ENCODE measurements at places on chromosomes 6 and 20. TPM values are rescaled to one million over a fixed set of nuclear protein-coding genes. Genes with fewer than 3 reads are reported as not detected.

Gene LST1
- polyA plus RNA-seq: not detected

DNA sequence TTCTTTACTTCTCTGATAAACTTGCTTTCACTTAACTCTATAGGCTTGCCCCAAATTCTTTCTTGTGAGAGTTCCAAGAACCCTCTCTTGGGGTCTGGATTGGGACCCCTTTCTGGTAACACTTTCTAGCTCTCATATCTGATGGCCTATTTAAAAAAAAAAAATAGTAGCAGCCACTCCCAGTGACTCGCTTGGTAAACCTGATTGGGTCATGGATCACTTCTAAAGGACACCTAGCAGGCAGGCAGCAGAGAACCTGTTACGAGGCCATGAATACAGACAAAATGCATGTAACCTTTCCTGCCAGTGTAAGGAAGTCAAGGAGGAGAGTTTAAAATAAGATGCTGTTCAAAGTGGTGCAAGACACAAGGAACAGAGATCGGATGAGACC, 9.1 kb upstream of the SERPINB6 start:
- no peaks in the 10 kb centered on the region for H3K27me3 ChIP-seq
- H3K36me3 ChIP-seq: no peaks in the 10 kb centered on the region
- DNase-seq: no peak
- no peak overlapping the region for H3K4me3 ChIP-seq
- H3K4me1 ChIP-seq: peaks cover 38% of the 10 kb centered on the region

GRCh38 chr20:31803552-31804291, 15.4 kb upstream of the MYLK2 start:
- no peak for DNase-seq
- no peaks in the 10 kb centered on the region for H3K27me3 ChIP-seq
- H3K4me3 ChIP-seq: no peak overlapping the region
- H3K36me3 ChIP-seq: no peaks in the 10 kb centered on the region
- no peak overlapping the region for H3K27ac ChIP-seq

DNA sequence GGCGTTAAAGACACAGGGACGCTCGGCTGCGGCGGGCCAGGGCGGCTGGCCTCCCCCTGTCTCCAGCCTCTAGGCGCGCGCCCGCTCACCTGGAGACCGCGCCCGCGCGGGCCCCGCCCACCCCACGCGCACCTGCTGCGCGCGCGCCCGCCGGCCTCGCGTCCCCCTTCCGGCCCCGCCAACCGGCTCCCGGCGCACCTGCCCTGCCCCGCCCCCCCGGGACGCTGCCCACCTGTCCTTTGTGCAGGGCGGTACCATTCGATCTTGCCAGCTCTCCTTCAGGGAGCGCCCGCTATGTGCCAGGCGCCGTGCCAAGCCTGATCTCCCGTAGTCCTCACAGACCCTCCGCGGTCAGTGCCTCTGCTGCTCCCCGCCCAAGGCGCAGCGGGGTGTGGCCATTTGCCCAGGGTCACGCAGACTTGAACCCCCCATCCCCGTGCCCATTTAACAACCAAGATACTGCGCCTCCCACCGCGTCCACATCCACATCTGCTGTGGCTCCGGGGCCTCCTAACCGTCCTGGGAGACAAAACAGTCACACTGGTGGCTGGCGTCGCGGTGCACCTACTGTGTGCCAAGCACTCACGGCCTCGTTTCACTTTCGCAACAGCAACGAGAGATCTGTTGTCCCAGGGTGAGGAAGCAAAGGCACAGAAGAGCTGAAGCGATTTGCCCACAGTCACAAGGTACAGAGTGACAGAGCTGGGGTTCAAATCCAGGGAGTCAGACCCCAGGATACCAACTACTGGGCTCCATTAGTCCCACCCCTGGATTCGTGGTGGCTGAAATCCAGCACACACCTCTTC, 48.1 kb downstream of the NOL4L start:
- 0 out of 2 replicates have a peak overlapping the region, but pooled peaks have one; percentile 29 for H3K4me3 ChIP-seq
- H3K27me3 ChIP-seq: no peaks in the 10 kb centered on the region
- no peaks in the 10 kb centered on the region for H3K36me3 ChIP-seq
- H3K4me1 ChIP-seq: no peaks in the 10 kb centered on the region

DNA sequence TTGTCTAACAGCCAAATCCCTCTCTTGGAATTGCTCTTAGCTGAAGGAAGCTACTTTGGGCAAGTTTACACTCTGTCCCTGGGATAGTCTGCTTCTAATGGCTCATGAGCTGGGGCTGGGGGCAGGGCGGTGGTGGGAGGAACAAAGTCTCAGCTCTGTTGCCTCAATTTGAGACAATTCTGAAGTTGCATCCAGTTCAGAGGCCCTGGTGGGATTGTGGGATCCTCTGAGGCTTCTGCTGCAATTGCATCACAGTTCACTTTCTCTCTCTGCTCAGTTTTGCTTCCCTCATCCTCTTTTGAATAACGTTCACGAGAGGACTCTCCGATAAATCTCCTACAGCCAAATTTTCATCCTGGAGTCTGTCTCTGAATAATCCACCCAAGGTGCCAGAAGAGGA, 440.6 kb upstream of the SLC35B3 start:
- H3K27ac ChIP-seq: no peak overlapping the region
- no peaks in the 10 kb centered on the region for H3K27me3 ChIP-seq
- no peak overlapping the region for H3K4me3 ChIP-seq
- H3K4me1 ChIP-seq: no peaks in the 10 kb centered on the region
- H3K36me3 ChIP-seq: no peaks in the 10 kb centered on the region

Gene PTCHD4
- polyA plus RNA-seq: 1.2 TPM

GRCh38 chr6:42891199-42891722, 11.8 kb downstream of the RPL7L1 start:
- peaks cover 13% of the 10 kb centered on the region for H3K4me1 ChIP-seq
- peak overlapping the region; percentile 94 for H3K27ac ChIP-seq
- H3K4me3 ChIP-seq: peak overlapping the region; percentile 86
- no peaks in the 10 kb centered on the region for H3K27me3 ChIP-seq
- DNase-seq: no peak

Gene DYNLT2
- polyA plus RNA-seq: 0.51 TPM

- no peak overlapping the region for H3K4me3 ChIP-seq
- no peak overlapping the region for H3K27ac ChIP-seq
- H3K27me3 ChIP-seq: no peaks in the 10 kb centered on the region
- H3K36me3 ChIP-seq: peaks cover 4% of the 10 kb centered on the region
These were observed 28.7 kb upstream of the PI16 start for GRCh38 chr6:36925809-36926208.

DNA sequence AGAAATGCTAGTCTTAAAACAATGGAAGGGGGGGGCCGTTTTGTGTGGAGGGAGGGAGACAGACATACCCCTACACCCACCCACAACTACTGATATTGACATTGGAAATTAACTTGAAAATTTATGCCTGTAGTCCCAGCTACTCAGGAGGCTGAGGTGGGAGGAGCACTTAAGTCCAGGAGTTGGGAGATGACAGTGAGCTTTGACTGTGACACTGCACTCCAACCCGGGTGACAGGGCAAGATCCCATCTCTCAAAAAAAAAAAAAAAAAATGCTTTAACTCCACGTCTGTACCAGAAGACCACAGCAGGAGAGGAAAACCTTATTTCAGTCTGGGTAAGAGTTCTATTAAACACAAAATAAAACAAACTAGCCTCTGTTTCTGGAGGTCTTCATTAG, 2.2 kb downstream of the TBC1D20 start:
- H3K4me3 ChIP-seq: peak overlapping the region; percentile 94
- H3K4me1 ChIP-seq: peaks cover 32% of the 10 kb centered on the region
- DNase-seq: no peak

Gene MYL9
- 681 TPM for polyA plus RNA-seq

- H3K4me3 ChIP-seq: no peak overlapping the region
- H3K27me3 ChIP-seq: no peaks in the 10 kb centered on the region
- no peaks in the 10 kb centered on the region for H3K36me3 ChIP-seq
- no peak overlapping the region for H3K27ac ChIP-seq
- no peaks in the 10 kb centered on the region for H3K4me1 ChIP-seq
These were observed 450.3 kb downstream of the CD83 start for GRCh38 chr6:14567842-14568241.

Gene LIN28B
- polyA plus RNA-seq: 0.04 TPM

Gene GJA10
- polyA plus RNA-seq: not detected

DNA sequence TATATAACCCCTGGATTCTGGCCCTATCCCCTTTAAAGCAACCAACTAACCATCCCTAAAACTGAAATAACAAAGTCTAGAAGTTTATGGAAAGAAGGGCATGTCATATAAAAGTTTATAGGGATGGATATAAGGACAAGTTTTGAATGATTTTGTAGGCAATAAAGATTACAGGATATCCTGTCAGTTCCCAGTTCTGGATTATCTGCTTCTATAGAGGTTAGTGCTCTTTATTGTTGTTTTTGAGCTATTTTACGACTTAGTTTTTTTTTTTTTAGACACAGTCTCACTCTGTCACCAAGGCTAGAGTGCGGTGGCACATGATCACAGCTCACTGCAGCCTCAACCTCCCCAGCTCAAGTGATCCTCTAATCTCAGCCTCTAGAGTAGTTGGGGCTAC, 48.3 kb downstream of the ZFP64 start:
- H3K27me3 ChIP-seq: no peaks in the 10 kb centered on the region
- no peak overlapping the region for H3K27ac ChIP-seq
- no peaks in the 10 kb centered on the region for H3K4me1 ChIP-seq
- no peak overlapping the region for H3K4me3 ChIP-seq
- DNase-seq: no peak

Gene NCR2
- not detected for polyA plus RNA-seq

GRCh38 chr6:32087574-32088486, 21.3 kb downstream of the TNXB start:
- peaks cover 35% of the 10 kb centered on the region for H3K4me1 ChIP-seq
- DNase-seq: no peak
- H3K27ac ChIP-seq: no peak overlapping the region
- no peaks in the 10 kb centered on the region for H3K36me3 ChIP-seq
- no peak overlapping the region for H3K4me3 ChIP-seq

- no peaks in the 10 kb centered on the region for H3K27me3 ChIP-seq
- DNase-seq: peak; percentile 16
- no peaks in the 10 kb centered on the region for H3K36me3 ChIP-seq
- no peak overlapping the region for H3K4me3 ChIP-seq
These were observed 342.7 kb downstream of the PRL start for GRCh38 chr6:21953831-21954801.

- DNase-seq: no peak
- H3K27ac ChIP-seq: no peak overlapping the region
- H3K36me3 ChIP-seq: no peaks in the 10 kb centered on the region
- H3K4me1 ChIP-seq: no peaks in the 10 kb centered on the region
These were observed 46.9 kb downstream of the DLGAP4 start for GRCh38 chr20:36352843-36353553.

Gene ID4
- 29.1 TPM for polyA plus RNA-seq

Gene ANGPT4
- not detected for polyA plus RNA-seq

Gene CGAS
- polyA plus RNA-seq: 3.7 TPM

DNA sequence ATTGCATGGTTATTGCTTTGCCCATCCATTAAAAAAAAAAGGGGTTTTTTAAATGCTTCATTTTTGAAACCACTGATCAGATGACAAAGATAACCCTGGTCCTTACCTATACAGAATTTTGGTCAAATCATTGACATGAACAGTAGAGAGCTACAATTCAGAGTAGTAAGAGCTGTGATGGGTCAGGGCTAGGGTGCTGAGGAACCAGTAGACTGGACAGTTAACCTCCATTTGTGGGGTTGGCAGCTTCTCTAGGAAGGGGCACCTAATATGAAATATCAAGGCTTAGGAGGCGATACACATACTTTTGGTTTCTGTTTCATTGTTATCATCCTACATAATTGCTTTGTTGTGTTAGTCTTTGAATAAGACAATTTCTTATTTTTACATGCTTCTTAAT, 55.1 kb downstream of the ORC3 start:
- no peak for DNase-seq
- H3K27ac ChIP-seq: no peak overlapping the region
- H3K4me1 ChIP-seq: peaks cover 9% of the 10 kb centered on the region
- no peak overlapping the region for H3K4me3 ChIP-seq

DNA sequence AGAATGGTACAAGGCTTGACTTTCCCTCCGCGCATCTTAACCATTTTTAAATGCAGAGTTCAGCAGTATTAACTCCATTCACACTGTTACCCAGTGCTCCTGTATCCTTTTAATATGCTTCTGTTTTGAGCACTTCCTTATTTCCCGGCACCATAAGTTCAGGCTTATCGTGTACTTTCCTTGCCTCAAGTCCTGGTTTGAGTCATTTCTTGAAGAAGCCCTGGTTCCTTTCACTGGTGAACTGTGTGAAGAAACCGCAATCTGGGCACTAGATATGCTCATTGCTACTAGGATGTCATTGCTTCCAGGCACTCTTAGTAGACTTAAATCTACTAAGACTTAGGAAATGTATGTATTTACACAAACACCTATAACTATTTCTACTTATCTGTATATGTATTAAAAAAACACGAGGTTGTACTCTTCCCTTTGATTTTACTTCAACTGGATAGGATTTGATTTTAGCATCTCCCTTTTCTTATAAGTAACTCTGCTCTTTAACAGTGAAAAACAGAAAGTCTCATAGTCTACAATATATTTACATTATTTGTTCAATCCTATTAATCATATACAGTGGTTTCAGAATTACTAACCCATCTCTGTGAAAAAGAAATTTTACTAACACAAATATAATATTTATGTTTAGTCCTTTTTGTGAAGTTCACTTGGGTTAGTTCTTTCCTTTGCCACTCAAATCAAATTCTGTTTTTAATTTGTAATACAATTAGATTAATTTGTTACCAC, 135.5 kb downstream of the CDKAL1 start:
- no peak overlapping the region for H3K4me3 ChIP-seq
- no peaks in the 10 kb centered on the region for H3K27me3 ChIP-seq
- H3K4me1 ChIP-seq: no peaks in the 10 kb centered on the region
- no peak overlapping the region for H3K27ac ChIP-seq
- DNase-seq: no peak

- H3K27ac ChIP-seq: no peak overlapping the region
- no peaks in the 10 kb centered on the region for H3K27me3 ChIP-seq
- DNase-seq: peak; percentile 55
- no peaks in the 10 kb centered on the region for H3K36me3 ChIP-seq
- no peak overlapping the region for H3K4me3 ChIP-seq
These were observed 71.8 kb upstream of the FBXO30 start for GRCh38 chr6:145886228-145886956.

DNA sequence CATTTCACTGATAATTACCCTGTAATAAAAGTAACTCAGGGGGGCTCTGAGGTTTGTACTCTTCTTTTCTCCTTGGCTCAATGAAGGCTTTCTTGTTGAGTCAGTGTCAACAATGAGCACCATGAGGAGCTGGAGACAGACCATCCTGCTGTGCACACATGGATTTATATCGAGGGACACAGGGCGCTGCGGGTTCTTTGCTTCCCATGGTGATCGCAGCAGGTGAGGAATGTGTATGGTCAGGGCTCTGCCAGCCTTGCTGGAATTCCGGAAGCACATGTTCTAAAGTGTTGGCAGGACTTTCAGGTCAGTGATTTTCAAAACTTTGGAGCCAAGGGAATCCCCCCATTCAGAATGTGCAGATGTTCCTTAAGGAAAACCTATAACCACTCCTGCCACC, 27.1 kb downstream of the SMOC2 start:
- no peaks in the 10 kb centered on the region for H3K36me3 ChIP-seq
- H3K27ac ChIP-seq: no peak overlapping the region
- no peak for DNase-seq

- peaks cover 14% of the 10 kb centered on the region for H3K4me1 ChIP-seq
- no peaks in the 10 kb centered on the region for H3K27me3 ChIP-seq
These were observed 280.9 kb downstream of the CDH26 start for GRCh38 chr20:60238992-60239660.

- DNase-seq: no peak
- H3K4me1 ChIP-seq: no peaks in the 10 kb centered on the region
- no peaks in the 10 kb centered on the region for H3K36me3 ChIP-seq
These were observed 31.4 kb downstream of the KCNK17 start for GRCh38 chr6:39282774-39283173.

Gene RSPH9
- 1.2 TPM for polyA plus RNA-seq

Gene C6orf118
- polyA plus RNA-seq: not detected

GRCh38 chr6:169624785-169625184, 77.0 kb downstream of the WDR27 start:
- no peak for DNase-seq
- no peak overlapping the region for H3K4me3 ChIP-seq
- H3K27ac ChIP-seq: no peak overlapping the region
- H3K36me3 ChIP-seq: no peaks in the 10 kb centered on the region
- H3K27me3 ChIP-seq: no peaks in the 10 kb centered on the region

Gene OR2B6
- polyA plus RNA-seq: not detected

Gene SASH1
- 69.1 TPM for polyA plus RNA-seq

Data from GM23248 (cell line).